ENCODE measurements at places on chromosomes 2 and 18. TPM values are rescaled to one million over a fixed set of nuclear protein-coding genes. Genes with fewer than 3 reads are reported as not detected.
A peak's percentile ranks its signal among the peaks of the same experiment; 100 is the strongest.

Gene THSD7B
- total RNA-seq, result not detected

GRCh38 chr2:21381421-21381820, 257.7 kb downstream of the TDRD15 start:
- no peak overlapping the region for H3K27ac ChIP-seq
- no peaks in the 10 kb centered on the region for H3K4me1 ChIP-seq
- H3K27me3 ChIP-seq, result no peaks in the 10 kb centered on the region
- DNase-seq, result no peak

- no peak overlapping the region for H3K27ac ChIP-seq
- DNase-seq, result no peak
- peaks cover 66% of the 10 kb centered on the region for H3K27me3 ChIP-seq
- no peak overlapping the region for H3K4me3 ChIP-seq
- no peaks in the 10 kb centered on the region for H3K36me3 ChIP-seq
Measured at GRCh38 chr2:176074919-176075425, 8.8 kb downstream of the EVX2 start.

DNA sequence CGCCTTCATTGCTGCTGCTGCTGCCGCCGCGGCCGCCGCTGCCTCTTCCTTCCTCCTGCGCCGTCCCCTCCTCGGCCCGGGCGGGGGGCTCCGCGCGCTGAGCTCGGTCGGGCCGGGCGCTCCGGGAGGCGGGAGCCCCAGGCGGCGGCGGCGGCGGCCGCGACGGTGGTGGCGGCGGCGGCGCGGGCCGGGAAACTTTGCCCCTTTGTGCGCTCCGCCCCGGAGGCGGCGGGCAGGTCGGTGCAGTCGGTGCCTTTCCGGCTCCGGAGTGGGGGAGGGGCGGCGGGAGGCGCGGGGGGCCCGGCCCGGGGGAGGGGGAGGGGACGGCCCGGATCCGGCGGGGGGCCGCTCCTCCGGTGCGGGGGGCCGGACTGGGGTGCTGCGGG, 205 bp downstream of the TET3 start:
- peaks cover 69% of the 10 kb centered on the region for H3K4me1 ChIP-seq
- peak overlapping the region; percentile 83 for H3K27ac ChIP-seq
- H3K4me3 ChIP-seq, result peak overlapping the region; percentile 39
- no peaks in the 10 kb centered on the region for H3K27me3 ChIP-seq
- H3K36me3 ChIP-seq, result peaks cover 35% of the 10 kb centered on the region

Data from K562 (cell line).